ENCODE measurements at places on chromosomes 13 and 19. TPM values are rescaled to one million over a fixed set of nuclear protein-coding genes. Genes with fewer than 3 reads are reported as not detected.

RUBCNL gene
- 2.0 TPM for total RNA-seq

SIAH3 gene
- not detected for total RNA-seq

RFPL4A gene
- total RNA-seq, result not detected

ZNF544 gene
- total RNA-seq, result 54.5 TPM

PRTN3 gene
- total RNA-seq, result not detected

PCP2 gene
- not detected for total RNA-seq

DCT gene
- 0.30 TPM for total RNA-seq

DNA sequence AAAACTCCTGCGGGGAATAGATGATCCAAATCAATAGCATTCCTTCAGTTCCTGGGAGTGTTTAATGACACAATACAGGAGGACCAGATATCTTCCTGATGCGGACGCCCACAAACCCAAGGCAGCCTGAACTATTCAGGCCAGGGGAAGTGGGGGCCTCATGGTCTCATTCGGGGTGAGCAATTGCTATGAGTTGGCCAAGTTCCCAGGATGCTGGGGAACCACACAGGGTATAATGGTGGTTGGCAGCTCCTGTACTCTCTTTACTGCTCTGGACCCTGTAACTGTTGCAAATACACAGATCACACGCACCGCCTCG is 401.2 kb downstream of the IRS2 start:
- no peak overlapping the region for H3K4me3 ChIP-seq
- H3K27me3 ChIP-seq, result no peaks in the 10 kb centered on the region

GRCh38 chr19:3548606-3549005 is 8.8 kb downstream of the MFSD12 start:
- DNase-seq, result no peak
- H3K27ac ChIP-seq, result peak overlapping the region; percentile 63
- H3K4me3 ChIP-seq, result no peak overlapping the region
- no peaks in the 10 kb centered on the region for H3K27me3 ChIP-seq

- DNase-seq, result no peak
- H3K27ac ChIP-seq, result peak overlapping the region; percentile 35
- H3K36me3 ChIP-seq, result no peaks in the 10 kb centered on the region
- H3K27me3 ChIP-seq, result peaks cover under 1% of the 10 kb centered on the region
Observed at GRCh38 chr19:38247734-38248268, 8.4 kb downstream of the PPP1R14A start.

DNA sequence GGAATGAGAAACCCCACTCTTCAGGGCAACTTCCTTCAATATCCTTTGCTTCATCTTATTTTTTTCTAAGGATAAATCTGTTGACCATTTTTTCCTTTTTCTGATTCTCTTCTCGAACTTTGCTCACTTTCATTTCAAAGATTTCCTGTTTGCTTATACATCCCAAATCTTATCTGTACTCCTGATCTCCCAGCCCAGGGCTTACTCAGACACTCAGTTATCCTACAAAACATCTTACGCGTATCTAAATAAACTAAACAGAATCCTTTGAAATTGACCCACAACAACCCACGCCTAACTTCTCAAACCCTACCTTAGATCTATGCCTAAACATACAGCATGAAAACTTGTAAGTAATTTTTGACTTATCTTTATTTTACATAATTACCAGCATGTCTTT is 179.2 kb downstream of the ABCC4 start:
- no peak overlapping the region for H3K27ac ChIP-seq
- H3K4me1 ChIP-seq, result no peaks in the 10 kb centered on the region
- no peak for DNase-seq
- no peaks in the 10 kb centered on the region for H3K36me3 ChIP-seq

- peak; percentile 59 for DNase-seq
- H3K4me3 ChIP-seq, result peak overlapping the region; percentile 1
- H3K4me1 ChIP-seq, result peaks cover 44% of the 10 kb centered on the region
- no peaks in the 10 kb centered on the region for H3K36me3 ChIP-seq
- H3K27me3 ChIP-seq, result no peaks in the 10 kb centered on the region
Observed at GRCh38 chr19:940591-941291, 14.9 kb downstream of the ARID3A start.

GRCh38 chr19:33139165-33139564 is 7.3 kb downstream of the WDR88 start:
- no peak overlapping the region for H3K27ac ChIP-seq
- H3K36me3 ChIP-seq, result no peaks in the 10 kb centered on the region
- H3K4me3 ChIP-seq, result no peak overlapping the region
- DNase-seq, result no peak
- peaks cover 12% of the 10 kb centered on the region for H3K4me1 ChIP-seq

GRCh38 chr19:29699861-29700260 is 15.2 kb downstream of the C19orf12 start:
- no peak overlapping the region for H3K4me3 ChIP-seq
- H3K36me3 ChIP-seq, result peaks cover 42% of the 10 kb centered on the region
- no peak for DNase-seq
- H3K27me3 ChIP-seq, result no peaks in the 10 kb centered on the region
- H3K27ac ChIP-seq, result no peak overlapping the region
- no peaks in the 10 kb centered on the region for H3K4me1 ChIP-seq

DNA sequence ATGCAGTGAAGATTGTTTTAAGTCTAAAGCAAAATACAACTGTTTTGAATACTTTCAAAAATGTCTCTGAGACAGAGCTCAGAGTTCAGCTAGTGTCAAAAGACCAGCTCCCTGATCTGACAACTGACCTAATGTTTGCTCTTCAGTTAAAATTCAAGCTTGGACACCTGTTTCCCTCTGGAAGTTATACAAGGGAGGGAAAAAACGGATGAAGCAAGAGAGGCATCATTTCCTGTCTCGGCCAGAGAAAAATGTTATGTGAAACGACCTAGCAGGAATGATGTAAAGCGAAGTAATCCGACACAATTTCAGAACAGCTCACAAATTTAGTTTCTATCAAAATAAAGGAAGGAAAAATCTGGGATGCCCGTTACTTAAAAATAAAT is 59.4 kb downstream of the ZAR1L start:
- peaks cover 5% of the 10 kb centered on the region for H3K4me1 ChIP-seq
- H3K27ac ChIP-seq, result peak overlapping the region; percentile 71
- peaks cover 2% of the 10 kb centered on the region for H3K36me3 ChIP-seq
- no peak for DNase-seq
- no peaks in the 10 kb centered on the region for H3K27me3 ChIP-seq

DNA sequence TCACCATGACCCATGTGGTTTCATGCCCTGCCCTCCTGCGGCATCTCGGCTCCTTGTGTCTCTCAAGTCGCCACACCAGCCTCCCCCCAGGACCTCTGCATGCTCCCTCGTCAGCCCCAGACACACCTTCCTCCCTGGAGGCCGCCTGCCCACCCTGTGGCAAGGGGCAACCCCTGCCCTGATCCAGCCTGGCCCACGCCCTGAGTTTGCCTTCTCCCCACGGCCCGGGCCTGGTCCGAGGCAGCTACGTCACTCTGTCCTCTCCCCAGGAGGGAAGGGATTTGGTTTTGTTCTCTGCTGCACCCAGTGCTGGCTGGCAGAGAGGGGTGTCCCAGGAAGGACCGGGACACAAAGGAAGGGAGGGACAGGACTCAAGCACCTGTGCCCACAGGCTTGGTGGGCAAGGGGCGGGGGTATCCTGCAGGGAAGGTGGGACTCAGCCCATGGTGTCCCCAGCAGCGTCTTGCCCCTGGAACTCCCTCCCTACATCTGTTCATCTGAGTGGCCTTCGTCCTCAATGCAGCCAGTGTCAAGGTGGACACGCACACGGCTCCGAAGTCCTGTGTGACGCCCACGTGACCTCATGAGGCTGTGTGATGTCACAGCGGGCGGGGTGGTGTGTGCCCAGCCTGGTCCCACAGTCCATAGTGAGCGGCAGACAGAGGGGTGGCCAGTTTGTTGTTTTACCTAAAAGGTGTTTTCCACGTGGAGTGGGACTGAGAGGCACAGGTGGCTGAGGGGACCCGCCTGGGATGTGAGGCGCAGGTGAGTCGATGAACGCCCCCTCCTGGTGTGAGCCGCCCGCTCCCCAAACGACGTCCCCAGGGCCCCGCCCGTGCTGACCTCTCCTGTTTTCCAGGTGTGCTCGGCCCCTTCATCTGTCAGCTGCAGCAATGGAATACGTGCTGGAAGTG is at the start of gene TEX29:
TEX29 (plus strand) TSS at position 645 of the 914 bp plus-strand sequence; CDS start at position 894, 249 bp downstream.
- no peaks in the 10 kb centered on the region for H3K36me3 ChIP-seq
- H3K4me3 ChIP-seq, result no peak within 1 kb of the TSS
- no peaks in the 10 kb centered on the region for H3K4me1 ChIP-seq
- no peak within 1 kb of the TSS for H3K27ac ChIP-seq
- no peak for DNase-seq

DNA sequence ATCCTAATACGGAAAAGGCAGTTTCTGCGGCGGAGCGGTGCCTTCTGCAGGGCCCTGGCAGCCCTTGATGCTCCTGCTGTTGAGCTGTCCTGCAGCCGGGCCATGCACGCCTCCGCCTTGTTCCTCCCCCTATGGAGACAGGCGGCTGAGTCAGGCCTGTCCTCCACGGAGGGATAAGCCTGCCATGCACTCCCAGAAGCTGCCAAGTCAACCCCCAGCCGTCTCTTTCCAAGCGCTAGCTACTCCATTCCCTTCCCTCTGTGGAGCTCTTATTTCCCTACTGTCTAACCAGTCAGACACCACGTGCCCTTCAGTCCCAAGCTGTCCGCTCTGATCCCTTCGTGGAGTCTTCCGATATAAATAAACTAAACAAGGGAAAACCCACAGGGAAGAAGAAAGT is 197.0 kb downstream of the COL4A1 start:
- no peaks in the 10 kb centered on the region for H3K36me3 ChIP-seq
- no peak overlapping the region for H3K4me3 ChIP-seq
- no peaks in the 10 kb centered on the region for H3K4me1 ChIP-seq
- H3K27ac ChIP-seq, result peak overlapping the region; percentile 34
- DNase-seq, result no peak

GRCh38 chr13:71867131-71867814 is at the start of gene DACH1:
Gene DACH1, minus strand, starts transcription at chr13:71867204.
- no peak for DNase-seq
- H3K4me1 ChIP-seq, result peaks cover 40% of the 10 kb centered on the region
- H3K36me3 ChIP-seq, result no peaks in the 10 kb centered on the region
- H3K4me3 ChIP-seq, result peak within 1 kb of the TSS; percentile 63

DNA sequence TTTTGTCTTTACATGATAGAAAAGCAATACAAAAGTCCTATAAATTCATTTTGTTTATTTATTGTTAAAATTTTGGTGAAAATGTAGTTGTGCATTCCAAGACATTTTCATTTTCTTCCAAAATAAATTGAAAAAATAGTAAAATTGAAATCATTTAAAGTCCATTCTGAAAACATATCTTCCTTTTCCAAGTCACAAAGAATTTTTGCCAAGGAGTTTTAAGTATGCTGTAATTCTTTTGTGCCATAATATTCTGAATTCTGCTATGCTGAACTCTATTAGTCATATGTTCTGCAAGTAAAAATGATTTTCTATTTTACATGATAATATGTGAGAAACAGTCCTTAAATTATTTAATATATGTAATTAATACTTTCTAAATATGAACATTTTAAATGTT is 879.6 kb upstream of the SLC10A2 start:
- no peak overlapping the region for H3K27ac ChIP-seq
- no peak overlapping the region for H3K4me3 ChIP-seq
- no peaks in the 10 kb centered on the region for H3K27me3 ChIP-seq
- no peaks in the 10 kb centered on the region for H3K36me3 ChIP-seq
- DNase-seq, result no peak

- H3K36me3 ChIP-seq, result no peaks in the 10 kb centered on the region
- H3K4me1 ChIP-seq, result peaks cover 41% of the 10 kb centered on the region
- H3K4me3 ChIP-seq, result no peak overlapping the region
- DNase-seq, result no peak
- no peaks in the 10 kb centered on the region for H3K27me3 ChIP-seq
Observed at GRCh38 chr13:98983182-98983581, 5.3 kb upstream of the DOCK9 start.

- H3K36me3 ChIP-seq, result no peaks in the 10 kb centered on the region
- H3K4me3 ChIP-seq, result no peak overlapping the region
- no peak for DNase-seq
- H3K4me1 ChIP-seq, result peaks cover 13% of the 10 kb centered on the region
- no peaks in the 10 kb centered on the region for H3K27me3 ChIP-seq
- H3K27ac ChIP-seq, result no peak overlapping the region
Observed at GRCh38 chr13:25217023-25217885, 45.2 kb upstream of the AMER2 start.

DNA sequence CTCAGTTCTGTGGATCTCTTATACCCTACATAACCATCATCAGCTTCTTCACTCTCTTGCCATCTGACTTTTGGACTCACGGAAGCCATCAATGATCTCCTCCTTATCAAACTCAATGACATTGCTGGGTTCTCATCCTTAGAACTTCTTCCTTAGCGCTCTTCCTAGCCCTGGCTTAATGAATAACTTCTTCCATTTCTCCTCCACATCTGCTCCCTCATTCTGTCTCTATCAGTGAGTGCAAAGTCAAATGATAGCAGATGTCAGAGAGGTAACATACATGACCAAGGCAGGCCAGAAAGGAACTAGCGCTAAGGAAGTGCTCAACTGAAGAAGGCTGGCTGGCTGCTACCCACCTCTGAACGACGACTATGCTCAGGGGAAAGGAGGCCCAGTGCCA is 449.8 kb downstream of the COG6 start:
- no peak overlapping the region for H3K4me3 ChIP-seq
- no peaks in the 10 kb centered on the region for H3K27me3 ChIP-seq
- no peaks in the 10 kb centered on the region for H3K36me3 ChIP-seq
- H3K4me1 ChIP-seq, result no peaks in the 10 kb centered on the region

GRCh38 chr13:91630946-91631345 is 232.5 kb downstream of the GPC5 start:
- no peak for DNase-seq
- H3K27ac ChIP-seq, result no peak overlapping the region
- H3K4me1 ChIP-seq, result no peaks in the 10 kb centered on the region
- no peaks in the 10 kb centered on the region for H3K36me3 ChIP-seq
- H3K27me3 ChIP-seq, result no peaks in the 10 kb centered on the region
- no peak overlapping the region for H3K4me3 ChIP-seq

DNA sequence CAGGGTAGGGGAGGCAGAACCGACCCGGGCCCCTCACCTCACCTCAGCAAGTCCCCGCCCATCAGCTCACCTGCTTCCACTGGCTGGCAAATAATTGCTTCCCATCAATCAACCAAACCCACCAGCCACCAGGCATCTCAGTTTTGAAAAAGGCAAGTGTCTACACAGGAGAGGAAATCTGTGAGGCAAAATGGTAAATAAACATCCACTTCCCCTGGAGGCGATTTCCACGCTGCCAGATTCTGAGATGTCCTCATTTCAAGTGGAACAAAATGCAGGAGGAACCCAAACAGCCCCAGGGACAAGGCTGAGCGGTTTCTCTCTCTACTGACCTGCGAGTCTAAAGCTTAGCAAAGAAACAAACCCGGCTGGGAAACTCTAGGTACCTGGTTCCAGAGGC is 117.5 kb downstream of the CRYL1 start:
- no peaks in the 10 kb centered on the region for H3K27me3 ChIP-seq
- H3K27ac ChIP-seq, result no peak overlapping the region
- H3K4me3 ChIP-seq, result no peak overlapping the region

GRCh38 chr19:49356382-49356781 is 5.8 kb downstream of the TEAD2 start:
- H3K36me3 ChIP-seq, result peaks cover 5% of the 10 kb centered on the region
- no peaks in the 10 kb centered on the region for H3K27me3 ChIP-seq
- no peak for DNase-seq
- H3K4me3 ChIP-seq, result no peak overlapping the region

GRCh38 chr19:3097442-3097871 is 3.3 kb downstream of the GNA11 start:
- no peaks in the 10 kb centered on the region for H3K27me3 ChIP-seq
- H3K4me3 ChIP-seq, result peak overlapping the region; percentile 88
- H3K4me1 ChIP-seq, result peaks cover 47% of the 10 kb centered on the region
- H3K27ac ChIP-seq, result peak overlapping the region; percentile 24
- H3K36me3 ChIP-seq, result no peaks in the 10 kb centered on the region
- no peak for DNase-seq

- H3K4me1 ChIP-seq, result no peaks in the 10 kb centered on the region
- H3K27me3 ChIP-seq, result no peaks in the 10 kb centered on the region
- H3K36me3 ChIP-seq, result no peaks in the 10 kb centered on the region
- no peak overlapping the region for H3K27ac ChIP-seq
- no peak overlapping the region for H3K4me3 ChIP-seq
Observed at GRCh38 chr13:94414708-94415107, 64.8 kb downstream of the DCT start.
